CD14-positive monocyte (primary cell): ENCODE measurements at places on chromosomes 16 and 17.

GRCh38 chr17:50686494-50687199, 21.1 kb downstream of the ANKRD40 start:
- no peak for DNase-seq

DNA sequence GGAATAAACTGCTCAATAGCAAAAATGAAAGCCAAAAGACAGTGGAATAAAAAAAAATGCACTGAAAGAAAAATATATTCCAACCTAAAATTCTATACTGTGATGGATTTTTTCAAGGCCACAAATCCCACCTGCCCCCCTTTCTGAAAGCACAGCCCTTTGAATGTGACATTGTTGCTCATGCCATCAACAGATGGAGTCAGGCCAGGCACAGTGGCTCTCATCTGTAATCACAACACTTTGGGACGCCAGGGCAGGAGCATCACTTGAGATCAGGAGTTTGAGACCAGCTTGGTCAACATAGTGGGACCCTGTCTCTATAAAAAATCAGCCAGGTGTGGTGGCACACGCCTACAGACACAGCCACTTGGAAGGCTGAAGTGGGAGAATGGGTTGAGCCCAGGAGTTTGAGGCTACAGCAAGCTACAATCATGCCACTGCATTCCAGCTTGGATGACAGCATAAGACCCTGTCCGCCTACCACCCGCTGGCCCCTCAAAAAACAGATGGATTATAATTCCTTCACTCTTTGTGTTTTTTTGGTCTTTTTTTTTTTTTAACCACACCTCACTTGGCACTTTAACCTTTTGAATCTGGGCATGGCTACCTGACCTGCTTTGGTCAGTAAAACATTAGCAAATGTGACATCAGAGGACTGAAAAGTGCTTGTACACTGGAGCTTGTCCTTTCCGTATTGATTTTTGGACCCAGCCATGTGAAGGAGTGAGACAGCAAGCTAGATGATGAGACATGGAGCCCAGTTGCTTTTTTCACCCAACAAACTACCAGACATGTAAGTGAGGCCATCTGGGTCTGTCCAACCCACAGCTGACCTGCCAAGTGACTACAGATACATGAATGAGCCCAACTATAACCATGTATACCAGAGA, 36.3 kb downstream of the GLG1 start:
- DNase-seq = no peak

- no peak for DNase-seq
These were observed 42.5 kb downstream of the MYH3 start for GRCh38 chr17:10614536-10615155.

- DNase-seq = no peak
These were observed 18.1 kb upstream of the KRT17 start for GRCh38 chr17:41642252-41643156.

- peak; percentile 6 for DNase-seq
These were observed 32.4 kb downstream of the SMARCE1 start for GRCh38 chr17:40615068-40615840.

GRCh38 chr17:62778990-62779681, 29.0 kb downstream of the MARCHF10 start:
- no peak for DNase-seq

DNA sequence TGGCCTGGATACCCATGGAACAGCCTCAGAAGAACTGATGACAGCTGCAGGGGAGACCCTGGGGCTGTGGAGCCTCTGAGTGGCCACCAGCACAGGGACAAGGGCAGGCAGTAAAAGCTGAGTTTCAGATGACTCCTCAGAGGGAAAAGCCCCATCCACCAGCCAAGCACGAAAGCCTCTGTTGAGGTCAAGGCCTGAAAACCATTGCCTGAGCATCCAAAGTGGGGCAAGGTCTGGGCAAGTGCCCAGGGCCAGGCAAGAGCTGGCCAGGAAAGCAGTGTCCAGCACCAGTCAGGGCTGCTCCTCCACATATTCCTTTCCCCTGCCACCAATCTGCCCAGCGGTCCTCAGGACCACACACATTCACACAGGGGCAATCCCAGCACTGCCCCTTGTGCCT, 16.4 kb downstream of the ATP6V0D1 start:
- no peak for DNase-seq
